Osteocyte (in vitro differentiated cells): ENCODE measurements at places on chromosomes 11 and 22.

DNA sequence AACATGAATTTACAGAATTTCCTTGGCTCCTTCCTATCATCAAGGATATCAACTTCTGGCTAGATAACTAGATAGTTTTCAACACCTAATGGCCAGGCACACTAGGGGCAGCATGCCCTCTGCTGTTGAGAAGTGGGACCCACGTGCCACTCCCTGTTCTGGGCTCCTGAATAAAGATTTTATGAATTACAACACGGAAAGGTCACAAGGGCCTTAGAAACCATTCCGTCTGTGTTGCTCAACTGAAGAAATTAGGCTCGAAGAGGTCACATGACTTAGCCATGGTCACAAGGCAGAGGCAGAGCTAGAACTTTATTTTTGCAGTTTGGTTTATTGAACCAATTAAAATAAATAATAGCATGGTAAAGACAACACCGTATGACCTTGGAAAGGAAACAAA, 36.0 kb downstream of the PRCP start:
- no peak for DNase-seq

GRCh38 chr11:18836417-18836816, 44.8 kb upstream of the PTPN5 start:
- DNase-seq, result no peak

- peak; percentile 84 for DNase-seq
These were observed 15.5 kb upstream of the NNMT start for GRCh38 chr11:114280696-114281095.

DNA sequence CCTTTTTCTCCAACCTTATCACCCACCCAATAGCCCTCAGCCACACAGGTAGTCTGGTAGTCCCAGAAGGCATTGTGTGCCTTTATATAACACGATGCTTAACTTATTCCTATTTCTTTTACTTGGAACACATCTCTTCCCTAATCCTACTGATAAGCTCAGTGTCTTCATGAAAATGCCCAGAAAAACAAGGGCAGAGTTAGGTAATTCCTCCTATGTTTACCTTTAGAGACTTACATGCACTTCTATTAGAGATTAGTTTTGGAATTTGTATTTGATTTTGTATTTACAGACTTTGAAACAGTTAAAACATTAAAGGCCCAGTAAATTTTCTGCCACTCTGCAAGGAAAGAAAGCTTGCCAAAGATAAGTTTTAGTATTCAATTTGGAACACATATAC, 637.8 kb upstream of the CCDC90B start:
- DNase-seq, result no peak

GRCh38 chr11:83122766-83123165, 34.2 kb upstream of the PCF11 start:
- no peak for DNase-seq

- no peak for DNase-seq
These were observed 29.9 kb upstream of the LRRC32 start for GRCh38 chr11:76700177-76701100.

- no peak for DNase-seq
These were observed 151.6 kb upstream of the MTMR2 start for GRCh38 chr11:96075532-96075959.

GRCh38 chr22:31313366-31314147, 21.3 kb upstream of the PIK3IP1 start:
- no peak for DNase-seq

- no peak for DNase-seq
These were observed 31.6 kb upstream of the PRDM10 start for GRCh38 chr11:130034236-130034635.

GRCh38 chr22:44363980-44364750, 51.4 kb upstream of the SHISAL1 start:
- no peak for DNase-seq

DNA sequence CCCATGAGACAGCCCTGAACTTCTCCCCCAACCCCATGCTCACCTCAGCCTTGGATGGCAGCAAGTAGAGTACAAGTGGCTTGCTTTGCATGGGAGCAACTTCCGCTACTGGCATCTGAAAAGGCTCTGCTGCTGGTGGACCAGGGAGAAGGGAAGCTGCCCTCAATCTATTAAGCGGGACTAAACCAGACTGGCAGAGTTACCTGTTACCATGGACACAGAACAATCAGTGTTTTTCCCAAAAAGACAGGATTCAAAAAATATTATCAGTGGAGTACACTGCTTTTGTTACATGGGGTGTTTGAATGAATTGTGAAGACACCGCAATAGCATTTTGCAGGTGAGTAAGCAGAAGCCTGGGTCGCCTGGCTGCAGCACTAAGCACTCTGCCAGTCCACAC, 631.4 kb upstream of the B3GAT1 start:
- no peak for DNase-seq

GRCh38 chr22:38718414-38718813, 12.7 kb downstream of the GTPBP1 start:
- DNase-seq, result no peak

DNA sequence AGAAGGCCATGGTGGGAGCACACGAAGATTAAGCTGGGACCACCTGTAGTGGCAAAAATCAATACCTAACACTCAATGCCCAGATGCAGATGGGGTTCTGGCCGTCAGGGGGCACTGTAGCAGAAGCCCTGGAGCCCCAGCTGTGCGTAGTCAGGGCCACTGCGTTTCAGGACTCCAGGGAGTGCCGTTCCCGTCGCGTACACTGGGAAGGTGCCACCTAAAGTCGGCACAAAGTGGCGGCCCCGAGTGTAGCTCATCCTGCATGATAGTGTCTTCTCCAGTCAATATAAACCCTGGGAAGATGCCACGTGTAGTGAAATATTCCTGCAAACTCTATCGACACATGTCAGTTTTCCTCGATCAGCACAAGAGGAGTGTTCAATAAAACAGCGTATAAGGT, 123.8 kb upstream of the NTM start:
- DNase-seq, result no peak

DNA sequence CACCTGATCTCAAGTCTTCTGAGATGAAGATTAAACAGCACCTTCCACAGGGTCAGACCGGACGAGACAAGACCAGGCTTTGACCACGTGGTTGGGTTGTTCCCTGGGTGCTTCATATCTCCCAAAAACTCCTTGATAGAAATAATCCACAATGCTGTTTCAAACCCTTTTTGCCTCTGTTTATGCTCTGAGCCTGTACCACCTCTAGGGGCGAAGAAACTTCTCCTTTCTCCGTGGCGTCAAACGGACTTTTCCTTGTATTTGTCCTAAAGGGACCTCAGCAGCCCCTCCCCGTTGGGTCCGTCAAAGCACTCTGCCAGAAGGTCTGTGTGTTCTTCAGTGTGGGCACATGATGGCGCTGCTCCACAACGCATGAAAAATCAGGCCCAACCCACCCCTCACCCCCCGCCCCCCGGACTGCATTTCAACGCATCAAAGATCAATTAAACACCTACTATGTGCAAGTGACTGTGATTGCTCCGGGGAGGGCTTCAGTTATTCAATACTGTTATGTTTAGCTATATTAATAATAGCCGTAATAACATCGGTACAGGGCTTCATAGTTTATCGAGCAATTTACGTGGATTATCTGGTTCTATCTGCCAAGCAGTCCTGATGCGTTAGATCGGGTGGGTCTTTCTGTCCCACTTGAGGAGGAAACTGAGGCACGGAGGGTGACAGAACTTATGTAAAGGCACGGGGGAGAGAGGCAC, 17.3 kb upstream of the EIF3D start:
- DNase-seq, result no peak

DNA sequence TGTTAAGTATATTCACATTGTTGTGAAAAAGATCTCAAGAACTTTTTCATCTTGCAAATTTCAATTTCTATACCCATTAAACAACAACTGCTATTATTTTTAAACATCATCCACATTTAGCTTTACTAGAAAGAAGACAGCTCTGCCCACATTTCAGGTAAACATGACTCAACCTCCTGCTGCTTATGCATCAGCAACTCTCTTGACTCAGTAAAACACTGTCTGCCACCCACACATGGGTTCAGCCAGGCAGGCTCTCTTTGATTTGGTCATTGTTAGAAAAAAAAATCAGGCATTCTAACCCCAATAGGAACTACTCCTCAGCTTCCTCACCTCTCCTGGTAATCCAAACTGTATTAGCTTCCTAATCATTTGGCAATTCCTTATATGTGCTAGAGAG, 5.1 kb upstream of the ENDOD1 start:
- no peak for DNase-seq

DNA sequence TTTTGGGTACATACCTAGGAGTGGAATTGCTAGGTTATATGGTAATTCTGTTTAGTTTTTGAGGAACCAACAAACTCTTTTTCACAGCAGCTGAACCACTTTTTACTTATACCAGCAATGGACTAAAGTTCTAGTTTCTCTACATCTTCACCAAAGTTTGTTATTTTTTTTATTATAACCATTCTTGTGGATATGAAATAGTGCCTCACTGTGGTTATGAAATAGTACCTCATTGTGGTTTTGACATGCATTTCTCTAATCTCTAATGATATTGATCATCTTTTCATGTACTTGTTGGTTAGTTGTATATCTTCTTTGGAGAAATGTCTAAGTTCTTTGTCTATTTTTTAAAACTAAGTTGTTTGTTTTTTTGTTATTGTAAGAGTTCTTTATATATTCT, 27.2 kb downstream of the STIM1 start:
- DNase-seq, result no peak

GRCh38 chr11:65355013-65355775, 643 bp downstream of the TIGD3 start:
- no peak for DNase-seq

DNA sequence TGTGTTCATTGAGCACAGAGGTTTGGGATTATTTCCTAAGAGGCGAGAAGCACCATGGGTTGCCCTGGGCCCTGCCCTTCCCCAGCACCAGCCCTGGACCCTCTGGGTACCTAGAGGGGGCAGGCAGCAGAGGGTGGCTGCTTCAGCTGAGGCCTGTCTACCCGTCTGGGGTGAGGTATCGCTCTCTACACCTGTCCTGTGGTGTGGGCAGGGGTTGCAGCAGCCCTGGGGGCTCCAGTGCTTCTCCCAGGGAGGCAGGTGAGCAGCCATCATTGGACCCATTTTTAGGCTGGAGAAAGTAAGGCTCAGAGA, 15.6 kb downstream of the PRDM11 start:
- DNase-seq, result no peak

- peak; percentile 59 for DNase-seq
These were observed 31.9 kb downstream of the KCNQ1OT1 start for GRCh38 chr11:2667940-2668339.

DNA sequence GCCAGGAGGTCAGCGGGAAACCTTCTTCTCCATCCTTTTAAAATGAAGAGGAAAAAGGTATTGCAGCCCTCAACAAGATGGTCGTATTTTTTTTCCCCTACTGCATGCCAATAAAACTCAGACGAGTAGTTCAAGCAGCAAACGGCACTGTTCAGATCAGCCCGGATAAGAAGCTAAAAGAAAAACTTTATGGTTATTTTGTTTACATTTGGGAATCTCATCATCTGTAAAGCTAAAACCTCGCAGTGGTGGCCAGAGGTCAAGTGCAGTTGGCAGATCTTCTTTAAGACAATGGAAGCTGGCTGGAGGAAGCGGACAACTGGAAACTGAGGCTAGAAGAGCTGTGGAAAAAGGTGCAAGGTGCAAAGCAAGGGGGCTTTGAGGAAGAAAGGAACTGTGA, 31.0 kb upstream of the CHRM4 start:
- DNase-seq, result peak; percentile 10

DNA sequence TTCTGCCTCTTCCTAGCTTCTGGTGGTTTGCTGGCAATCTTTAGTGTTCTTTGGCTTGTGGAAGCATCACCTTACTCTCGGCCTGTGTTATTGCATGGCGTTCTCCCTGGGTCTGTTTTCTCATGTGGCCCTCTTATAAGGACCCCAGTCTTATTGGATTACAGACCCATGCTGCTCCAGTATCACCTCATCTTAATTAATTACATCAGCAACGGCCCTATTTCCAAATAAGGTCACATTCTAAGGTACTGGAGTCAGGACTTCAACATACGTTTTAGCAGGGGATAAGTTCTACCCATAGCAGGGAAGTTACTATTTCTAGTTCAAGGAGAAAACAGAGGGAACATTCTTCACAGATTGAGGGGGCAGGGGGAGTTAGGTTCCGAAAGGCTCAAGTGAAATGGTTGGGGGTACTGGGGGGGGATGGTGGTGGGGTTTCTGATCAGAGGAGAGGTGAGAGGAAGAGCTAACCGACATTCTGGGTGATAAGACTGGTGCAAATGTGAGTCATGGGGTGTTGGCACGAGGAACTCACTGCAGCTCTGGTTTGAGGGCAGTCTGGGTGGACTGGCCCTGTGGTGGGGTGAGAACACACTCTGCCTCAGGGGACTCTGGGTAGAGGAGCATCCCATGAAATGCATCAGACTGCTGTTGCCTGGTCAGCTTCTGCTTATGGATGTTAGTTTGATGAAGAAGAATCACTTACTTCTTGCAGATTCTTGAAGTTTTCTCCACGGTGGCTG, 51.5 kb upstream of the ZBED5 start:
- DNase-seq, result no peak

DNA sequence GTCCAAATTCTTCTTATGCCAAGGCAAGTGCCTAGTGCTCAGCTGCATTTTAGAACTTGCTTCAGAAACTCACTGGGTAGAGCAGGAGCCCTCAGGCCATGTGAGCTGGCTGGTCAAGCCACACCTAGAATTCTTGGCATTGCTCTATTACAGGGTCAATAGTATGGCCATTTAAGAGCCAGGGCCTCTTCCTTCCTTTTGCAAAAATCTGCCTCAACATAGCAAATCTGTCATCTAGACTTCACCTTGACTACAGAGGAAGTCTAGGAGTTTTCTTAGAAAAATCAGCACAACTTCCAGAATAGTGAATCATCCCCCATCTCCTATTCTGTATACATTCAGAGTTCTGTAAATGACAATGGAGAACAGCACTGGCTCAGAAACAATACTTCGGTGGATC, 112.0 kb upstream of the TTC12 start:
- DNase-seq, result no peak

DNA sequence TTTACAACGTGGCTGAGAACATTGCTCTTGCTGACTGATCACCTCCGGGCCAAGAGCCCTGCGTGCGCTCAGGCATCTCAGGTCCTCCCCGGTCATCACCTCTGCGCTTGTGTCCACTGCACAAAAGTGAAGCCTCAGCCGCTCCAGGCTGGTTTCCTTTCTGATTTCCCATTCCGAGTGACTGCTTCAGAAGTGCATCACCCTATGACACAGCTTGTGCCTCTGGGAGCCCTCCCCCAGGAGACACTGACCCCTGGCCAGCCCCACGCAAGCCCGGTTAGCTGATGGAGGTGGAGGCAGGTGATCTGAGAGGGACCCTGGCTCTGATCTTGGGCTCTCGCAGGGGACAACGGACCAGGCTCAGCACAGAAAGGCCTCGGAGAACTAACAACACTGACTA, 38.3 kb upstream of the GNB1L start:
- DNase-seq, result no peak

GRCh38 chr11:121604152-121604551, 151.4 kb upstream of the SORL1-AS1 start:
- DNase-seq, result no peak
